ENCODE measurements at places on chromosomes 2 and 18. TPM values are rescaled to one million over a fixed set of nuclear protein-coding genes. Genes with fewer than 3 reads are reported as not detected.

DNA sequence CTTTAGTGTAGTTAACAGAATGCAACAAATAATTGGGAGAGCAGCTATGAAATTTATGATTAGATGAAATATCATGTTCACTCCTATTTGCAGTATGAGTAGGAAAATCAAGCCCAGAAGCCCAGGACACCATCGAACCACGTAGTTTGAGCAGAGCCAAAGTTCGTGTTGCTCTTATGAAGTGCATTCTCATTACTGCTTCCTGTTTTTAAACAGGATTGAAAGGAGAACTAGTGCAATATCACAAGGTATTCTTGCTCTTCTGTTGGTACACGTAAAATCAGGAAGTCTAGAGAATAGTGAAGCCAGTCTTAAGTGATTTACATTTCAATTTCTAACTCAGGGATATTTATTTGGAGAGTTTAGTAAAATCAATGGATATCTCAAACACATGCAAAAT, 21.1 kb downstream of the ARHGAP15 start:
- peak overlapping the region; percentile 72 for H3K27ac ChIP-seq
- DNase-seq = peak; percentile 27
- H3K4me1 ChIP-seq = peaks cover 86% of the 10 kb centered on the region
- H3K36me3 ChIP-seq = peaks cover under 1% of the 10 kb centered on the region

DNA sequence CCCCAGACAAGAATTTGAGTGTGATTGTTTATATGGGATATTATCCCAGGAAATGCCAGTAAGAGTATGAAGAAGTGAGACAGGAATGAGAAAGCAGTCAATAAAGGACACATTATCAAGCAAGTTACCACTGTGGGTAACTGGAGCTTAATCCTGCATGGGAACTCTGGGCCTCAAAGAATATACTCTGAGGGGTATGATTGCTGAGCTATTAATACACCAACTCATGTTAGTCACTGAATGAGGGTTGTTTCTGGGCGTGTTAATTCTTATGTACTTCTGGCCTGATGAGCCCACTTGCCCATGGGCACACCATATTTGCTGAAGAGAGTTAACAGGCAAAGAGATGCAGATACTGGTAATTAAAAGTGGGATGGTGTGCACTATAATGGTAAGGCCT, 26.6 kb upstream of the PAIP2B start:
- no peak overlapping the region for H3K4me3 ChIP-seq
- H3K27me3 ChIP-seq = peaks cover 35% of the 10 kb centered on the region
- H3K36me3 ChIP-seq = no peaks in the 10 kb centered on the region
- no peak for DNase-seq

The DSC2 gene
- not detected for total RNA-seq

DNA sequence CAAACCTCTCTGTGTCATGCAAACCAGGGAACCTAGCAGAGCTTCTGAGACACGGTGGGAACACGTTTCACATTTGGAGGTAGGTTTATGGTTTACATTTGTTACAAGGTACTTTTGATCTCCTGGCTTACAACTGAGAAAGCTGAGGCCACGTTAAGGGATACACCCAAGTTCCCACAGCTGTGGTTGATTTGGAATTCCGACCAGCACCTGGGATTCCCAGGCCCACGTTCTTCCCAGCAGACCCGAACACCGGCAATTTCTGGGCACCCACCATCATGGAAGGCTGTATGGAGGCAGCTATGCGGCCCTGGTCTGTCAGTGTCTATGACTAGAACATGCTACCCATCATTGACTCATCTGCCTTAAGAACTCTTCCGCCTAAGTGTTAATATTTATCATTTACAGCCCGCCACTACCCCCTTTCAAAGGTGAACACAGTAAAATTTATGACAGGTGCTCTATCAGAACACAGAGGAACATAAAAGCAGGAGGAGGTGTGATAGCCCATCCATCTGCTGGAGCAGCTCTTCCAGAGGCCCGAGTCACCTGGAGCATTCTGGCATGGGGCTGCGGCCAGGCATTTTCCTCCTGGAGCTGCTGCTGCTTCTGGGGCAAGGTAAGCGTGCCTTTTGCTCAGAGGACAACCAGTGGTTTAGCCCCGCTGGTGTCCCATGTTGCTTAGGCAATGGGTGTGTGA, at the start of gene PLB1:
TSS of gene PLB1 (plus strand) at position 510 of the 700 bp plus-strand sequence. CDS start at position 565, 55 bp downstream.
- no peak for DNase-seq
- H3K4me3 ChIP-seq = no peak within 1 kb of the TSS
- H3K27me3 ChIP-seq = peaks cover 2% of the 10 kb centered on the region

- H3K36me3 ChIP-seq = no peaks in the 10 kb centered on the region
- no peak overlapping the region for H3K4me3 ChIP-seq
- no peak overlapping the region for H3K27ac ChIP-seq
- H3K4me1 ChIP-seq = peaks cover 9% of the 10 kb centered on the region
- no peak for DNase-seq
Observed at GRCh38 chr2:12948231-12948960, 231.7 kb downstream of the TRIB2 start.

The PARD3B gene
- total RNA-seq = 0.07 TPM

- no peaks in the 10 kb centered on the region for H3K4me1 ChIP-seq
- peaks cover 9% of the 10 kb centered on the region for H3K27me3 ChIP-seq
- no peaks in the 10 kb centered on the region for H3K36me3 ChIP-seq
- no peak overlapping the region for H3K4me3 ChIP-seq
- no peak overlapping the region for H3K27ac ChIP-seq
- no peak for DNase-seq
Observed at GRCh38 chr18:45161850-45162249, 453.4 kb upstream of the SLC14A2 start.

DNA sequence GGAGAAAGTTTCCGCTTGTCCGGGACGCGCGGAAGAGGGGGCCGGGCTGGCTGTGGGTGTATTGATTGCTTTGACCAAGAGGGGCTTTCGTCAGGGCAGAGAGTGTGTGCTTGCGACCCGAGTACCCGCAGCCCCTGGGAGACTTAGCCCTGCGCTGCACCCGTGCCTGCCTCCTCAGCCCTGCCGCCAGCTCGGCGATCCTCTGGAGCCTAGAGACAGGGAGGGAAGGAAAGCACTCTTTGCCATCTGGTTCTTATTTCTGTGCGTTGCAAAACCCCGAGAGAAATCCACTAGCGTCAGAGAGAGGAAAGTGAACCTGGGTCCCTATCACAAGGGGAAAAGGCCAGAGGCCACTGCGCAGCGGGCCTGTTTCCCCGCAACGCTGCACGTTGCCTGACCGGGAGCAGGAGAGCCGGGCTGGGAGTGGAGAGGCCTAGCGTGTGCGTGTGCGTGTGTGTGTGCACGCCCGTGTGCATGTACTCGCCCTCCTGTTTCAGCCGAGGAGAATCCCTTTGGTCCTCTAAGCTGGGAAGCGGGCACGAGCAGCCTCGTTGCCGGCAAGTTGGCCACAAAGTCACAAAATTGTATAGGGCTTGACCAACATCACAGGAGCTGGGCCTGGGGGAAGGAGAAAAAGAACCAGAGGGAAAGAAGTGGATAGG, 1.7 kb downstream of the SIX3 start:
- no peak overlapping the region for H3K27ac ChIP-seq
- no peaks in the 10 kb centered on the region for H3K36me3 ChIP-seq
- H3K4me3 ChIP-seq = no peak overlapping the region
- peaks cover 35% of the 10 kb centered on the region for H3K4me1 ChIP-seq

Data from activated CD4-positive, alpha-beta memory T cell treated with anti-CD3 and anti-CD28 coated beads for 36 hours (primary cell).